Activated CD8-positive, alpha-beta memory T cell treated with anti-CD3 and anti-CD28 coated beads for 24 hours (primary cell): ENCODE measurements at places on chromosomes 5 and 9.
A peak's percentile ranks its signal among the peaks of the same experiment; 100 is the strongest.

DNA sequence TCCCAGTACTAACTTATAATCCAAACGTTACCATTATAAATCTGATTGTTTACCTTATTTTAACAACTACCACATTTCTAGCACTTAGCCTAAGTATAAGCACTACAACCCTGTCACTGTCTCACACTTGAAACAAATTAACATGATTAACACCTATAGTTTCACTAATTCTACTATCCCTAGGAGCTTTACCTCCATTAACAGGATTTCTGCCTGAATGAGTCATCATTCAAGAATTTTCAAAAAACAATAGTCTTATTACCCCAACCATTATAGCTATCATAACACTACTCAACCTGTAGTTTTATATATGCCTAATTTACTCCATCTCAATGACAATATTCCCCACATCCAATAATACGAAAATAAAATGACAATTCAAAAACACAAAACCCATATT lies 89.6 kb downstream of the INSL6 start:
- DNase-seq, result no peak

DNA sequence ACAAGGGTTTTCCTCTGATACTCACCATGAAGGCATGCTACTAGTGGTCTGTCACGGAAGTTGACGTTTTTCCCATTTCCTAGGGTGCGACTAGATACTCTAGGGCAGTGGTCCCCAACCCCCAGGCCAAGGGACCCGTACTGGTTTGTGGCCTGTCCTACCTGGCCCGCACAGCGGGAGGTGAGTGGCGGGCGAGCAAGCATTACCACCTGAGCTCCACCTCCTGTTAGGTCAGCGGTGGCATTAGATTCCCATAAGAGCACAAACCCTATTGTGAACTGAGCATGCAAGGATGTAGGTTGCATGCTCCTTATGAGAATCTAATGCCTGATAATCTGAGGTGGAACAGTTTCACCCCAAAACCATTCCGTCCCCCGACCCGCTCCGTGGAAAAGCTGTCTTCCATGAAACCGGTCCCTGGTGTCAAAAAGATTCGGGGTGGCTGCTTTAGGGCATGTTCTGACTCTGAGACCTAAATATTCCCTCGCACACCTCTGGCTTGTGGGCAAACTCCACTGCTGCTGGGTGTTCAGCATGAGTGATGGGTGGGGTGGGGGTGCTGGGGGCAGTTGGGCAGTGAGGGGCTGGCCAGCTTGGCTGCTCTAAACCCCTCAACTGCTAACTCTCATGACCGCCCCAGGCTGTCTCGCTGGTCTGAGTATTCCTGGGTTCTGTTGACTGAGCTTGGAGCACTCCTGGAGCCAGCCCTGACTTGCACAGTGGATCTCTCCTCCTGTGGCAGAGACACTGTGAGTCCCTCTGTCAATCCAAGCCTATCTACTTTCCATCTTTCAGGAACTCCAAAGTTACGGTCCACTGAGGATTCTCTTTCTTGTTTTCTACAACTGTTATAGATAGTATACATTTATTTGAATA lies 78.3 kb upstream of the NEK6 start:
- DNase-seq, result no peak

DNA sequence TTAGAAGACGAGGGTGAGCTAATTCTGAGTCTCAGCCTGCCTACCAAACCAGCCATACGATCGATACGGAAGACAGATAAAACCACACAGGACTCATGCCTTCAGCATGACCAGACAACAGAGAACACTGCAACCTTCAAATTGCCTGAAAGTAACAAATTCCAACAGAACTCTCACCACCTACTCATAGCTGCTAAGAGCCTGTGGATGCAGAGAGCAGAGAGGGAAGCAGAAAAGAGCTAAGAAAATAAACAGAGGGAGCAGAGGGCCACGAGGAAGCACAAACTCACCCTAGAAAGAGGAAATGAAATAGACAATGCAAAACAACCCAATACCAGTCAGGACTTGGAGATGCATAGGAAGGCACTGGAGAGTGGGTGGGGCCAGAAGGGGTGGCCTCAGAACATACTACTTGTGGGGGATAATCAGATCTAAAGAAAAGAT lies 86.7 kb upstream of the TAS2R1 start:
- DNase-seq, result no peak

- DNase-seq, result no peak
These were observed 56.2 kb downstream of the PTCD2 start for GRCh38 chr5:72376381-72376780.

DNA sequence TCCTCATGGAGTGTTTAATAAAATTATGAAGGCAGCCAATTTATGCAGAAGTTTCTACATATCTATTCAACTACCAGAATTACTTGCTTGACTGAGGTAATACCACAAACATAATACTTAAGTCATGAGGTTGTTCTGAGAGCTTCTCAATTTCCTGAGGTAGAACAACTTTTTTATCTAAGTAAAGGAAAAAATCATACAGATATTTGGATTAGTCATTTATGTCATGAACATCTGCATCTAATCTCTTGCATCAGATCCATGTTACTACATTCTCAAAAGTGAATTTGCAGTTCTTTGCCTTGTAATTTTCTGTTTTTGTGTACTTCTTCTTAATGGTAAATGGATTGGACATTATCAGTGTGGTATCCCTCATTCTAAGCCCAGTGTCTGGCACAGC lies 60.4 kb upstream of the RGMB start:
- no peak for DNase-seq

GRCh38 chr5:143141652-143142051 lies 261.8 kb downstream of the NR3C1 start:
- no peak for DNase-seq

GRCh38 chr9:110847671-110848070 lies 179.1 kb downstream of the MUSK start:
- no peak for DNase-seq

DNA sequence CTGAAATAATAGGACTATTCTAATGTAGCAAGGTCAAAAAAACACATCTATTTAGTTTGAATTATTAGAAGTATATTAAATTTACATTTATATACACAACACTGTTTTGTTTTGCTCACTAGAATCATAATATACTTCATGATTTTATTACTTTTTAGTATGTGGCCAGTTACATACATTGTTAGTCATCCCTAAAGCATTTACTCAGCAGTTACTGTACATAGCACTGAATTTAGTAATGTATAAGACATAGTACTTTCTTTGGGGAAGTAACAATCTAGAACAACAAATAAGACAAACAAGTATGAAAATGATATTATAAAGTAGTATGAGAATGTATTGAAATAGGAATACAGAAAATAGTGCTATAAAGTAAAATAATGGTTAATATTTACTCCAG lies 28.2 kb downstream of the ERCC8 start:
- no peak for DNase-seq

- no peak for DNase-seq
These were observed 283.9 kb downstream of the SEC61B start for GRCh38 chr9:99505936-99506335.

GRCh38 chr5:180553530-180553929 lies 37.8 kb downstream of the SCGB3A1 start:
- no peak for DNase-seq

DNA sequence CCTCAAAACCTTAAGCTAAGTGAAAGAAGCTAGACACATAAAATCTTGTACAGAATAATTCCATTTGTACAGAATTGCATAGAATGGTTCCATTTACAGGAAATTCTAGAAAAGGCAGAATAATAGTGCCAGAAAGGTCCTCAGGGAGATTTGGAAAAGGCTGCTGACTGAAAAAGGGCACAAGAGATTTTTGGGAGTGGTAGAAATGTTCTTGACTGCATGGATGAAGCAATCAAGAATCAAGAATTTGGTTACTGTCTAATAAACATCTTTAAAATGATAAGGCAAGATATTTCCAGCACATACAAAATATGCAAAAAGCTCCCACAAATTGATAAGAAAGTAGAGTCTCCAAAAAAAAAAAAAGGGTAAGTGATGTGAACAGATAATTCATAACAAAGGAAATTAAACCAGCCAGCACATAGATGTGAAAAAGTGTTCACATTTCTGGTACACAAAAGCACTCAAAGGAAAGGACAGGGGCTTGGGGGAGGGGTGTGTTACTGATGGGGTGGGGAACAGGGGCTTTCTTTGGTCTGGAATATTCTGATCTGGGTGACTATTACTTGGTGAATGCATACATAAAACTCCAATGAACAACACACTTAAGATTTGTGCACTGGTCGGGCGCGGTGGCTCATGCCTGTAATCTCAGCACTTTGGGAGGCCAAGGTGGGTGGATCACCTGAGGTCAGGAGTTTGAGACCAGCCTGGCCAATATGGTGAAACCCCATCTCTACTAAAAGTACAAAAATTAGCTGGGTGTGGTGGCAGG lies 85.2 kb downstream of the SHC3 start:
- DNase-seq, result no peak

- DNase-seq, result no peak
These were observed 22.2 kb downstream of the ITGA1 start for GRCh38 chr5:52809884-52810283.

DNA sequence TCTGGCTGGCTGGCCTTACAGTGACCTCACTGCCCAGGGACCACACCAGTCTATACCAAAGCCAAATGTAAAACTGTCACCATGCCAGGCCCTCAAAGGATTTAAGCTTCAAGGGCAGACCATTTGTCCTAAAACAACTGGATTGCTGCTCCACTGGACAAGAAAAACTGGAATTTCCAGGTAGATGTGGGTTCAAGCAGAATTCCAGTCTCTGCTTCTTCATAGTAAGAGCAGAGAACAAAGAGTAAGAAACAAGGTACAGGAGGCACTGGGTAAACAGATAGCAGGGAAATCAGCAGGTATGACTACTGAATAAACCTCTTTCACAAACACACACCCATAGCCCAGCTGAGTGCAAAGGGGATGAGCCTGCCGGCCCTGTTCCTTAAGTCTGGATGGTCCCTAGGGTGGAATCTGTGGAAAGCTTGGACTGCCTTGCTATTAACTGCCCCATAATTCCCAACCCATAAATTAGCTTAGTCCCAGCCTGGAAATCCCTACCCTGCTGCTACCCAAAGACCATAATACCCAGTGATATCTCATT lies 5.5 kb downstream of the B4GALT1 start:
- no peak for DNase-seq

DNA sequence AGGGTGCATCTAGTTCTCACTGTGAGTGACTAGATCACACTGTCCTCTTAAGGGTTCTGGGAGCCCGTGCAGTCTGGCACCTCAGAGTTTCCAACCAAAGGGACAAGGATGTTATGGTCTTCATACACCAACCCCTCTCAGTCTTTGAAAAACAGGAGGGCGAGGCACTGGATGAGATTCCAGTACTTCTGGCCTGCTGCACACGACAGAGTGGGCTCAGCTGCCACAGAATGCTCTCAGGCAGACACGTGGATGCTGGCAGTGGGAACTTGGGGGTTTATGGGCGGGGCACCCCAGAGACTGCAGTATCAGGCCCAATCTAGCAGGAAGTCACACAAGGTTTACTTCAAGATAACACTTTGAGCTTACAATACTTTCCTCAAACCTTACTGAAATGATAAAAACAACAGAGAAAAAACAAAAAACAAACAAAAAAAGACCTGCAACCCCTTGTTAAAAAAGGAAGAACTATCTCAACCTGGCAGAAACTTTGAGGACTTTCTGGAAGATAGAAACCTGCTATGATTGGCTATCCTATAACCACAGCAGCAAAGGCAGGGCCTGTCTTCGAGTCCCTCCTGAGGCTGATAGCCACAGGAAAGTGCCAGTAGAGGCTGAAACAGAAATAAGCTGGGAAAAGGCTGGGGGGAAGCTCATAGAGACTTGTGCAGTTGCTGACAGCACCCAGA lies 28.3 kb upstream of the TGFBR1 start:
- DNase-seq, result peak; percentile 69

DNA sequence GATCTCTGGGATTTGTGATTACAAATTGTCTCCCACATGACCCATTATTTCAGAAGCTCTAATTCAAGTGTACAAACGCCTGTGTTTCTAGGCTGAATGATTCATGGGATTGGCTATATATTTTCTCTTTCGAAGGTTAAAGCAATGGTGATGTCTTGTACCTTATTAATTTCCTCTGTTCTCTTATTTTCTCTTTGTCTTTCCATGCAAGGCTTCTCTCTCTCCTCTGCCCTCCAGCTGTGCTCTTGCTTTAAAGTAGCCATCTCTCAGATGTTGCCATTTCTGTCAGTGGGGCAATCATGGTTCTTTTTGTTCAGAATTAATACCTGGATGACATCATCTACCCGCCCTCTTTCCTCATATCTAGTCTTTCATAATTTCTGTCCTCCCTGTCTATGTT lies 184.3 kb upstream of the ATP10B start:
- no peak for DNase-seq

DNA sequence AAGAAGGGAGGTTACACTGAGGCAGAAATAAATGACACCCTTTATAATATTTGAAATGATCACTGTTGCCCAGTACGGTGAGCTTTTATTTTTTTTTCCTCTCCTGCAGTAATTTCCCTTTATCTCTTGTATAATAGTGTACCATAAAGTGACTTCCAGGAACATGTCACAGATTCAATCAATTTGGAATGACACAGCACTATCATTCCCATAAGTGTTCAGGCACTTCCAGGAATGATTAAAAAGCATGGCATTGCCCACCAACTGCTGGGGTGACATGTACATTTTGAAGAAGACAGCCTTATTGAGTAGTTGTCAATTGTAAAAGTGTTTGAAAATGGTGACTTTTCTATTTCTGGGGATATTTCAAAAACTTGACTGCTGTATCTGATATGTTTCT lies 1700.9 kb upstream of the NUDT12 start:
- no peak for DNase-seq

DNA sequence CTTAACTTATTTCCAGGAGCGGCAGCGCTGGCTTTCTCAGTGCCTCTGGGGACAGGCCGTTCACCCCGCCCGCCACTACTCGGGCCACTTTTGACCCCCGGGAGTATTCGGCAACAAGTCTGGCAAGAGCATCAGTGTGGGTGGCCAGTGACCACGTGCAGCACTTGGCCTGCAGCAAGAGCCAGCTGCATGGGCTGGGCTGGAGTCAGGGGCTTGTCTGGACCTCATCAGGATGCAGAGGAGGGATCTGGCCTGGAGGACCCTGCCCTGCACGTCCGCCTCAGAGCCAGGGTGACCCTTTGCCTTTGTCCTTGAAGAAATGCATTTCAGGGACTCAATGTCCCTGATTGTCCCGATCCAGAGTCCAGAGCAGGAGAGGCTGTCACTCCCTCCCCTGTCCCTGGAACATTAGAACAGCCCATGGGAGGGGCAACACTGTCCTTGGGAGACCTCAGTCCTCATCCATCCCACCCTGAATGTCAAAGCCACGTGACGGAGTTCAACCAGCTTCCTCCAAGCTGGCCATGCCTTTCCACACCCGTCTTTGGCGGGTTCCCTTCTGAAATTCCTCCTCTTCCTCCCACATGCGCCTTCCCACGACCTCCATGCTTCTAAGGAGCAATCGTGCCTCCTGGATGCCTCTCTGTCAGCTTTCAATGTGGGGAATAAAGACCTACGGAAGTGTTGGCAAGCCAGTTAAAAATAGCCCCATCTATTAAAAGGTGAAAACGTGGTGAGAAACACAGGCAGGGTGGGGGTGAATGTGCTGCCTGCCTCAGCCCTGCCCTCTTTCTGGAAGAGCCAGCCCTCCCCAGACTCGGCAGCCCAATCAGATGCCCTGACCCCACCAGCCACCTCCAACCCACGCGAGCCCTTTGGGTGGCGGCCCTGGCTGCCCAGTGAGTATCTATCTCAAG lies 99.0 kb downstream of the OLFM1 start:
- no peak for DNase-seq
